ENCODE measurements at places on chromosomes 16 and 17. TPM values are rescaled to one million over a fixed set of nuclear protein-coding genes. Genes with fewer than 3 reads are reported as not detected.

The TNP2 gene
- total RNA-seq = not detected

The ARRB2 gene
- total RNA-seq = 10.8 TPM

The LITAFD gene
- total RNA-seq = not detected

The SLC16A13 gene
- total RNA-seq = 0.75 TPM

The NKIRAS2 gene
- total RNA-seq = 88.1 TPM

The SLC16A11 gene
- not detected for total RNA-seq

The CRHR1 gene
- total RNA-seq = 0.36 TPM

The TSC2 gene
- total RNA-seq = 49.6 TPM

The HYDIN gene
- 0.37 TPM for total RNA-seq

The DYNLL2 gene
- total RNA-seq = 10.1 TPM

The CA4 gene
- total RNA-seq = not detected

The CTRB2 gene
- 2.3 TPM for total RNA-seq

The LGALS9B gene
- not detected for total RNA-seq

The CDH3 gene
- not detected for total RNA-seq

The KRT36 gene
- not detected for total RNA-seq

The CENPX gene
- 50.0 TPM for total RNA-seq

The NTN1 gene
- 0.73 TPM for total RNA-seq

The TPPP3 gene
- total RNA-seq = 67.0 TPM

The SAMD14 gene
- total RNA-seq = 0.47 TPM

The TRPV2 gene
- total RNA-seq = 16.1 TPM

The RBFOX1 gene
- 58.7 TPM for total RNA-seq

The LGALS9 gene
- 0.29 TPM for total RNA-seq

The SP2 gene
- total RNA-seq = 1.8 TPM

The PLXDC1 gene
- total RNA-seq = 49.7 TPM

The ITGAX gene
- total RNA-seq = not detected

The SHCBP1 gene
- 0.88 TPM for total RNA-seq

The SLC2A4 gene
- 20.0 TPM for total RNA-seq

The CRYM gene
- 0.73 TPM for total RNA-seq

The TSPAN10 gene
- 10.6 TPM for total RNA-seq

The USP31 gene
- 4.0 TPM for total RNA-seq

The FADS6 gene
- not detected for total RNA-seq

The SUMO2 gene
- 66.8 TPM for total RNA-seq

The RNU2-1 gene
- total RNA-seq = not detected

The QRICH2 gene
- total RNA-seq = 1.7 TPM

The NTN3 gene
- 0.10 TPM for total RNA-seq

The MSI2 gene
- 115 TPM for total RNA-seq

The ZPBP2 gene
- not detected for total RNA-seq

The FOXF1 gene
- total RNA-seq = not detected

The BRIP1 gene
- 0.51 TPM for total RNA-seq

The KIF2B gene
- not detected for total RNA-seq

The ASGR2 gene
- total RNA-seq = not detected

The AOC3 gene
- total RNA-seq = 0.67 TPM

All from myocyte (in vitro differentiated cells).